NCI-H510A treated with DMSO at 0.1 percent for 48 hours (cell line): ENCODE measurements at places on chromosomes 2 and 18.

DNA sequence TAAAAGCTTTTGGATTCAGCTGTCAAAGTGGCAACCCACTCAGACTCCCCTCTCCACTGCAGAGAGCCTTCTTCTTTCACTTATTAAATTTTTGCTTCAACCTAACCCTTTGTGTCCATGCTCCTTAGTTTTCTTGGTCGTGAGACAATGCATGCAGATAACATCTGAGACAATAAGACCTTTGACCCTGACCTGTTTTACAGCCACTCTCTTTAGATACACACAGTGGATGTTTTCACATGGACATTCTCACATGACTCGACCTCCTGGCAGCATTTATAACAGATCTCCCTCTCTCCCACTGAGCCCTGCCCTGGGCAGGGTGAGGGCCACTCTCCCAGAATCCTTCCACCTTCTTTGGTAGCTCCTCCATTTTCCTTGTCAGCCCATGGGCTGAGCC lies 30.4 kb upstream of the IL36G start:
- no peak for DNase-seq

GRCh38 chr2:180048251-180048650 lies 41.2 kb upstream of the CWC22 start:
- no peak for DNase-seq

GRCh38 chr18:63074981-63075404 lies 244.6 kb downstream of the BCL2 start:
- peak; percentile 97 for DNase-seq

DNA sequence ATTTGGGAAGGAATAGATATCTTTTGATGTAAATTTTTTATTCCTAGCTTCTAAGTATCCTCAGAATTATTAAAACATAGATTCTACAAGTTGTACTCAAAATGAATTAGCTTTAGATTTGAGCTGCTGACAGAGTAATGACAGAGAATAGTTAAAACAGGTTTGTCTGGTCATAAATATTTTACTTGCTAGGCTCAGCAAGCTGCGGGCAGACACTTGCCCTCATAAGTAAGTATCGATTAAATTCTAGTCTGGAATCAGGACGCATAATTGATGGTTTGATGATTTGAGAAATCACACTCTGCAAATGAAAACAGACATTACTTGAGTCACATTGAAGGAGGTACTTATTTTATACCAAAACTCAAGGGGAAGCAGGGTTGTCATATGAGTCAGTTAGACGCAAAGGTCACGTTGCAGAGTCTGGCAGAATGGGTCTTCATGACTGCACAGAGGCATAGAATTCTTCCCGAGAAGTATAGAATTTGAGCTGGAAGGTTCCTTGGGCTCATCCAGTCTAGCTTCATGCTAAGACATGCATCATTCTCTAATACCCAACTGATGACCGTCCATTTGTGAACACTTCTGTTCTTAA lies 27.5 kb downstream of the ARL4C start:
- no peak for DNase-seq

- no peak for DNase-seq
Measured at GRCh38 chr2:223041527-223042109, 10.4 kb upstream of the KCNE4 start.

GRCh38 chr2:13009027-13009642 lies 292.4 kb downstream of the TRIB2 start:
- no peak for DNase-seq
